ENCODE measurements at places on chromosomes 5 and 9.

GRCh38 chr5:168327451-168327850 lies 36.0 kb downstream of the WWC1 start:
- no peak for DNase-seq

- no peak for DNase-seq
Observed at GRCh38 chr9:121277518-121278295, 9.7 kb downstream of the GSN start.

GRCh38 chr5:51172903-51173626 lies 210.2 kb upstream of the ISL1 start:
- DNase-seq: no peak

DNA sequence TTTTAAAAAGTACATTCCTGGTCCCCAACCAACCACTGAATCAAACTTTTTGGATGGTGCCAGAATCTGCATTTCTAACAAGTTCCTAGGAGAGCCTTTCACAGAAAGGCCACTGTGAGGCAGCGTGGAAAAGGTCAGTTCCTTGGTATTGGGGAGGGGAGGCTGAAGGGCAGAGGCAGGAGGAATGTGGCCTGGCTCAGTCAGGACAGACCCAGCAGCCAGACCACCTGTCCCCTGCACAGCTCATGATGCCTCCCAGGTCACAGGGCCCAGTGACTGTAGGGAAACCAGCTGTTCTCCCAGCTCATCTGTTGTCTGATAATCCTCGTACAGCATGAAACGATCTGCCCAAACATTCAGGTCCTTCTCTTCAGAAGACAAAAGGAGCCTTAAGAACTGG lies 132.9 kb downstream of the LHFPL2 start:
- DNase-seq: no peak

- DNase-seq: no peak
Observed at GRCh38 chr9:122133263-122133983, 26.2 kb downstream of the NDUFA8 start.

- no peak for DNase-seq
Observed at GRCh38 chr9:126546036-126546435, 67.7 kb upstream of the LMX1B start.

- DNase-seq: no peak
Observed at GRCh38 chr9:34322899-34323591, 6.0 kb downstream of the KIF24 start.

DNA sequence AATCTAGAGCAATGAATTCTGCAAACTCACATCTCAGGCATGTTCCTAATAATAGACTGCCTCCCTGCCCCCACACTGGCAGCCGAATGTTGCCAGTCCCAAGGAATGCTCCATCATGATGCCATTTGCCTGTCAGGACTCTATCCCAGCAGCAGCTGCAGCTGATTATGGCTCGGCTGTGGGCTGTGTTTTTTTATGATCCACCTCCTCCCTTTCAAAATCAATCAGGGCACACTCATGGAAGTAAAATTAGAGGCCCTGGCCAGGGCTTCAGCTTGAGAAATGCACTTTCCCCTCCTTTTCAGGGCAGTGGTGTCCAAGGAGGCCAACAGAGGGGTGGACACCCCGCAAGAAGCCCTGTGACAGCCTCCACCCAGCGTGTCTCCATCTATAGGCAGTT lies 176.7 kb upstream of the S1PR3 start:
- DNase-seq: peak; percentile 14

- DNase-seq: no peak
Observed at GRCh38 chr9:124718928-124719327, 52.2 kb downstream of the NR6A1 start.

DNA sequence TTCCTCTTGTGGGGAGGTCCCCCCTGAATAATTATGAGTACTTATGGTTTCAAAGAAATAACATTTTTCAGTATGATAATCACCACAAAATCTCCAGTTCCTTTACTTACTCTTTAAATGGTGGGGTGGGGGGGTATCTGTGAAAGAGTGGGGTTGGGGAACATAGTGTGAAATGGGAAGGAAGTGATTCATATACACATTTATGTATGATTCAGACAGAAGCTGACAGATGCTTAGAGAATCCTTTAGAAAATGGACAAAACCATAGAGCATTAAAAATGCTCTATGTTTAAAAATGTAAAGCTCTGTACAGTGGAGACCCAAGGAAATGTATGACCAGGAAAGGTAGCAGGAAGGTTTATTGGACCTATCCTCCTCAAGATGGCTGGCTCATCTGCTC lies 267.5 kb upstream of the GRIA1 start:
- DNase-seq: no peak

DNA sequence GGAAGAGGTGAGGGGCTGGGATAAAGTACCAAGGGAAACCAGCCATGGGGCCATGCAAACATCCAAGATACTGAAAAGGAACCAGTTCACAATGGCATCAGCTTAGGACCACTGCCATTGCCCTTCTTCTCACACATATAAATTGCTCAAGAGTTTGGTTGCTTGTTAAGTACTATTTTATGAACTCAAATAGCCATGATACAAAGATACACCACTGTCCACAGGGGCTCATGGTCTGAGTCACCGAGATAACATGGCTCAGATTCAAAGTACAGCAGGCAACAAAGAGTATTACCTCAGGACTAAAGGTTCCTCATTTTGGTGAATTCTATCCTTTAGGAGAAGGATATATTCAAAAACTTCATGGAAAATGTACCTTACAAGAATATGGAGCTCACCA lies 55.6 kb downstream of the FANCC start:
- DNase-seq: no peak

GRCh38 chr9:115162946-115163345 lies 45.0 kb upstream of the TNC start:
- DNase-seq: no peak

- DNase-seq: no peak
Observed at GRCh38 chr5:98963019-98963418, 34.2 kb upstream of the CHD1 start.

GRCh38 chr5:156473269-156473908 lies 146.4 kb downstream of the SGCD start:
- no peak for DNase-seq

- no peak for DNase-seq
Observed at GRCh38 chr9:106930477-106930876, 67.5 kb downstream of the ZNF462 start.

DNA sequence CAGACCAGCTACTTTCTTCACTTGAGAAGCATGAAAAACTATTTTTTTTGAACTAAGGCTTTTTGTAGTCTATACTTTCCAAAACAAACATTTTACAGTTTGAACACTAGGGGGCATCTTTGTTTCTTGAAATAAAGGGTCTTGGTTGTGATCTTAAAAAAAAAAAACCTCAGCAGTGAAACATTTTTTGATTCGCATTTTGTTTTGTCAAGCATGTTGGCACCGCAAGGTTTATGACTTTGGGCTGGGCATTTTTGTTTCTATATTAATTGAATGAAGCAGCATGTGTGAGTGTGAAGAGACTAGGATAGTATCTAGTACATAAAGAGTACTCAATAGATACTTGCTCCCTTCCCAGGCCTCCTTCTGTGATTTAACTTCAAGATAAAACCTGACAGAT lies 31.6 kb upstream of the ACOT12 start:
- DNase-seq: no peak

DNA sequence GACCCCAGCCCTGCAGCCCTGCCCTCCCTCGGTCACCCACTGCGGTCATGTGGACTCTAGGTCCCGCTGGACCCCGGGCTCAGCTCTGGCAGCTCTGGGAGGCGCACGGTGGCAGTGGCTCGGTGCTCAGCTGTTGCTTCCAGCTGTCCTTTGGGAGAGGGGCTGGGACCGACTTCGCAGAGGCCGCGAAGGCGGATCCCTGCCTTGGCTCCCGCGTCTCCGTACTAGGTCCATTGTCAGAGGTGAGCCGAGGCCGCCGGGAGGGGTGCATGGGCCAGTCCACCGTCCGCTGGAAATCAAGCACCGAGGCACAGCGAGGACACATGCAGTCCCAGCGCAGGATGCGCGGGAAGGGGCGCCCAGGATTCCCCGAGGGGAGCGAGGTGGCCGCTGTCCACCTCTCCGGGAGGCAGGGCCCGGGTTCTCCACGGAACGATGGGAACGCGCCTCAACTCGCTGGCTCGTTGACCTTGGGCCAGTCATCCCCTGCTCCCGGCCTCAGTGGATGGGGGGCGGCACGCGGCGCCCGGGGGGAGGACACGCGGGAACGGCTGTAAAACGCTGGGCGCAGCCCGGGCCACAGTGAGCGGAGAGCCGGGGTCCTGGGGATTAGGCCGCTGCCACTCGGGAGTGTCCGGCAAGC lies 732 bp downstream of the GBGT1 start:
- no peak for DNase-seq
